ENCODE measurements at places on chromosomes 16 and 17. TPM values are rescaled to one million over a fixed set of nuclear protein-coding genes. Genes with fewer than 3 reads are reported as not detected.

Gene RETREG3
- total RNA-seq, result 26.0 TPM

DNA sequence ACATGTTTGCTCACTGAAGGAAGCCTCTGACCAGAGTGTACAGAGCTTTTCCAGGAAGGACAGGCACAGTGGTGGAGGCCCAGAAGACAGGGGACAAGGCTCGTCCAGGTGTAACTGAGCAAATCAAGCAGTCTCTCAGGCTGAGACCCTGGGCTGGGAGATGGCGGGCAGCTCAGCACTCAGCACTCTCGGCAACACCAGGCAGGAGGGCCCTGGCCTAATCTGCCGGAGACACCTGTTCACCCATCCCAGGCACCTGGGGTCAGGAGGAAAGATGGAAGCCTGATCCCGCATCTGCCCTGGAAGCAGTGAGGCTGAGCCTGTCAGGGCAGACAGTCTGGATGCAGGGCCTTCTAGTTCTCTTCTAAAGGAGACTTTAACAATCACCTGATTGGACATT is 4.8 kb downstream of the RASL10B start:
- DNase-seq, result no peak

DNA sequence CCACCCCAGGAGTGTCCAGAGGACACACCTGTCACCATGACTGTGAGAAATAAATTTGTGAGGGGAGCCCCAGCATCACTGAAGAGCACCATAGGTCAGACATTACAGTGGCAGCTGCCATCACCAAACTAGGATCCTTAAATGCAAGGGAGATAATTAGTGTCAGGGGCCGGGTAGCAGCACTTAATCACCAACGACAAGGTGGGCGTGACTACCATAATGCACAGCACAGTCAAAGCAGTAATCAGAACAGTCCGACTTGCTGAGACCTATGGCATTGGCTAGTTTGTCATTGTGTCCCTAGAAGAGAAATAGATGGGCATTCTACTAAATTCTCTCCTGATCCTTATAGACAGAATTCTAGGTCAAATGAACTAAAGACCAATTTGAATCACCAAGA is 856.7 kb upstream of the GOT2 start:
- no peak for DNase-seq

DNA sequence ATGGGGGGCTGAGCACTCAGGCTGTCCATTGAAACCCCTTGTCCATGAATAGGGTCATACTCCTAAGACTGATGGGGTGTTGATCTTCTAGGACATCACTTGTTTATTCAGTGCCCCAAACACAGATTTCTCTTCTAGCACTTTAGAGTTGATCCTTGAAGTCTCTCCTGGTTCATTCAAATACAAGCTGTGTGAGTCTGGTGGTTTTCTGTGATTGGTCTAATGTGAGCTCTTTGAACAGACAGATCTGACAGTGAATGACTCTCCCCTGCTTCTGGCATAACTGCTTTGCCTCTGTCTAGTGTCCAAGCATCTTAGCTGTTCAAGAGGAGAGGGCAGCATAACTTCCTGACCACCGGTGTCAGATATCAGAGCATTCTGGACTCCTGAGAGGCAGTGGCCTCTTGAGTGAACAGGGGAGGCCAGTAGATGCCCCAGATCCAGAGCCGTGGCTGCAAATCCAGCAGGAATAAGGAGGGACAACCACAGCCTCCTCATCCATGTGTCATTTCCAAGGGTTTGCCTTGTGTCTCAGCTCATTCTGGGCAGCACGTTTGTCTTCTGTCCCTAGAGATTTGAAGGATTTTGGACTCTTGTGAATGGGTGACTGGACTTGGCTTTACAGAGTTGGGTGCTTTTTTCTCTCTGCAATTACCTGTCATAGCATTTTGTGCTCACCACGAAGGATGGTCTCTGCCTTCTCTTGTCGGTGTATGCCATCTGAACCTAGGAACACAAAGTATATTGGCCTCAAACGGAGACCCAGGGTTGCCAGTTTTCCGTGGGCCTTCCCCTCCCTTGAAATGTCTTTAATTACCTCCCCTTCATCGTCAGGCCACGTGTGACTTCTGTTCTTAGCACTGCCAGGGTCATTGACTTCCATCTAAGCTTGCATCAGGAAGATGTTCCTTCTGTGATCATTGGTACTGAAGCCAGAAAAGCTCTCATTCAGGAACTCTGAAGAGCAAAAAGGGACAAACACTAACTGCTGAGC is 13.9 kb upstream of the CLEC18C start:
- DNase-seq, result peak; percentile 13

GRCh38 chr16:3773663-3774062 is 56.3 kb upstream of the TRAP1 start:
- DNase-seq, result no peak

Gene TBC1D26
- not detected for total RNA-seq

DNA sequence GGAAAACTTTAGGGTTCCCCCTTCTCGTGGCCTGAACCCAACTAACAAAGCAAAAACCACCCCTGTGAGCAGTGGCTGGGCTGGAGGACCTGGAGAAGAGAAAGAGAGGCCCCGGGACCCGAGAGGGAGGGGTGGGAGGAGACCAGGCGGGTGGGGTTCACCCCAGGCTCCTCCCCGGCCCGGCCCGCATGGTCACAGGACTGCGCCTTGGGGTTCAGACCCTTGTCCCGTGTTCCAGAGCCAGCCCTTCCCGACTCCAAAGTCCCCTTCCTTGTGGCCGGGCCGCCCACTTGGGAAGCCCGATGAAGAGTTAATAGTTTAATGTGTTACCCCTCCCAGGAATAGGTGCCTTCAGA is 852 bp downstream of the MARVELD3 start:
- DNase-seq, result no peak

Gene ZACN
- total RNA-seq, result not detected

DNA sequence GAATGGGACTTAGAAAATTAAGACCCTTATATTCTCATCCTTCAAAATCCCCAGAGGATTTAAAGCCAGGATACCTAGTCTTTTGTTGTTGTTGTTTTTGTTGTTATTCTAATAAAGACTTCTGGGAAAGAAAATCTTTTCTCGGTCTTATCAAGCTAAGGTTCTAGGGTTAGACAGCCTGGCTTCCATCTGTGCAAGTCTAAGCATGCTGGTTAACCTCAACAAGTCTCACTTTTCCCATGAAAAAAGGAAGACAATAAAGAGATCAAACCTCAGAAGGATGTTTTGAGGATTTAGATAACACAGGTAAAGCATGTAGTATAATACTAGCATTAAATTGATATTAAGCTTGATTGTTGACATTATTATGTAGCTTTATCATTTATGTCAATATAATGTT is 486.4 kb upstream of the SOX9 start:
- DNase-seq, result no peak

DNA sequence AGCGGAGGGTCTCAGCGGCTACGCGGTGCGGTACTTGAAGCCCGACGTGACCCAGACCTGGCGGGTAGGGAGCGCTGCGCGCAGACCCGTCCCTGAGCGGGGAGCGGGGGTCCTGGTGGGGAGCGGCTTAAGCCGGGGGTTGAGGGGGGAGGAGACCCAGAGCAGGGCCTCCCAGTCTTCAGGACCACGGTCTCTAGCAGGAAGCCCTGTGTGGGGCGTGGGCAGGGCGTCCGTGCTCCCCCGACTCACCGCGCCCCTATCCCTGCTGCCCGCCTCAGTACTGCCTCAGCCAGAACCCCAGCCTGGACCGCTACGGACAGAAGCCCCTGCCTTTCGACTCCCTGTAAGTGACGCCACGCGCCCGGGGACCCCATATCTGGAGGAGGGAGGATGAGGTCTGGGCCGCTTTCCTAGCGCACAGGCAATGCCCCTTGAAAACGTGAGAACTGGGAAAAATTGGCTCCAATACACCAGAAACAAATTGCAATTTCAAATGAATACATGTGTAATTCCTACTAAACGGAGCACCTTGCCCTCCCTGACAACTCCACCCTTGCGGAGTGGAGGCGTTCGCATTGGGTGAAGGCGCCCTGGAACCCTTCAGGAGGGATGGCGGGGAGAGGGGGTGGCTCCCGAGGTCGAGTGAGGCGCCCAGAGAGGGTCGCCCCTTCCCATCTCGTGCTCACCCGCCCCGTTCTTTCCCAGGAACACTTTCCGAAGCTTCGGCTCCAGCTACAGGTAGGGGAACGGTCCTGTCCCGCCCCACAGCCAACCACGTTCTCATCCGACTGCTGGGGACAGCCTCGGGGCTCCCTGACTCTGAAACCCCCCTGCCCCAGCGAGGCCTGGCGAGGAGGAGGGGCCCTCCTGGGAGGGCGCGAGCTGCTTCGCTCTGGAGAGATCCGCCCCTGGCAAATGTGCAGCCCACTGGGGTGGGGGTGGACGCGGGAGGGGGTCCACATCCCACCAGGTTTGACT is 14.6 kb upstream of the CNGB1 start:
- no peak for DNase-seq

All from left cardiac atrium (tissue), 4 donors.